ENCODE measurements at places on chromosomes 12 and 14.

DNA sequence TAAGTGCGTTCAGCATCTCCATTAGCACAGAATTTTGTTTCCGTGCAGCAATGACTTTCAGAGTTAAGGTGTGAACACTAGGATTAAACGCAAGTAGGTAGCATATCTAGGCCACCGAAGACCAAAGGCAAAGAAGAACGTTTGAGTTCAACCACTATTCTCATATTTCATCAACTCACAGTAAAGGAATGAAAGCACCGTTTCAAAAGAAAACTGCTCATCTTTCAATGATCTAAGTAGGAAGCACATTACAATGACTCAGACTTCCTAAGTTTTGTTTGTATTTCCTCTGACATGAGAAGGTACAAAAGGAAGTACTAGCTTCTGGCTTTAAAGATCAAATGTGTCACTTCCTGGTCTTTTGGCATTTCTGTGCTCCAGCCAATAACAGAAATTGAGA, 57.6 kb downstream of the ACADS start:
- peak; percentile 44 for DNase-seq

DNA sequence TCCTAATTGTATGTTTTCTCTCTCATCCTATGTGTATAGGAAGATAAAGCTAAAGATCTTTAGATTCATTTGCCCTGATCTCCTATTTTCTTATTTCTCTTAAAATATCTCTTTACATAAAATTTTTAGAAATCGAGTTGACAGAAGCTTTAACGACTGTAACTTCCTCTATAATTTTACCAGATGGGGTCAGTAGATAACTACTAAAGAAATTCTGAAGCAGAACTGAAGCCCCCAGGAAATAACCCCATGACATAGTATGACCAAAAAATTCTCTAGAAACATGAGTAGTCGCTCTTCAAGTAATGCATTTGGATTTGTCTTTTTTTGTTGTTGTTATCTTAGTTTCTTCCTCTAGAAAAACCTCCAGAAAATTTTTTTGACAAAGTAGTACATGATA, 288.0 kb downstream of the ERC1 start:
- DNase-seq = no peak

DNA sequence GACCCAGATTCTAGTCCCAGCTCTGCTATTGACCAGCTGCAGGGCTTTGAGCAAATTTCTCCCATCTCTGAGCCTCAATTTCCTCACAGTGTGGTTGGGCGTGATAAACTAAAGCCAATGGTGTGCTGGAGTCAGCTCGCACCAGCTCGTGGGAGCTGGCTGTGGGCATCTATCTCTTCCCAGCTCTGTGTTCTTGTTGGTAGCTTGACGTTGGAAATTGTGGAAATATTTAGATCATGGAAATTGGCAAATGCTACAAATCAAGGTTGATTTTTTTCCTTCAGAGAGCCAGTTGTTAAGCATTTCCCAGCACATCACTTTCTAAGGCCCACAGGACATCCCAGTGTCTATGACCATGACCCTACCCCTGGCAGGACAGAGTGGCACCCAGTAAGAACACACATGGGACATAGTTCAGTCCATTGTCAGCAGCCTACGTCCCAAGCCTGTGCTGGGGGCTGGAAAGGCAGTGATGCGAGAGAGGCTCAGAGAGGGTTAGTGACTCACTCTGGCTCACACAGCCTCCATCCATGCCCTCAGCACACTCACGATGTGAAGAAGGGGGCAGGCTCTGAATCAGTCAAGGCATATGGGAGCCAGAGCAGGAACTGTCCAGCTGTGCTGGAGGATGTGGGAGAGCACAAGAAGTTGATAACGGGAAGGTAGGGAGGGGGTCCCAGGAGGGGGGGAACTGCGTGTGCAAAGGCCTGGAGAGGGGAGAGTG, 77.6 kb downstream of the LGMN start:
- DNase-seq = no peak

DNA sequence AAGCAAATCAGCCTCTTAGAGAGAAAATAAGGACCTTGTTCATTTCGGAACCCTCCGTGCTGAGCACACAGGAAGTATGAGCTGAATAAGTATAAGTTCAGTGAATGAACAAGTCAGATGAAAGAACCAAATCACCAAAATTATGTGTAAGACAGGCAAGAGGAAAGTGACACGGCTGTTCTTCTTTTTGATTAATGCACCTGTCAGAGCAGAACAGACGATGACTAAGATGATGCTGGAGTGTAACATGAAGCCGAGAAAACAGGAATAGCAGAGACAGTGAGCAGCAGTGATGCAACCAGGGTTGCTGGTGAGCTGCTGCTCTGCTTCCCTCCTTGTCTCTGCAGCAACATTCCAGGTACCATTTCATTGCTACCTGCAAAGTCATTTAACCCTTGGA, 861.1 kb downstream of the GALC start:
- no peak for DNase-seq

DNA sequence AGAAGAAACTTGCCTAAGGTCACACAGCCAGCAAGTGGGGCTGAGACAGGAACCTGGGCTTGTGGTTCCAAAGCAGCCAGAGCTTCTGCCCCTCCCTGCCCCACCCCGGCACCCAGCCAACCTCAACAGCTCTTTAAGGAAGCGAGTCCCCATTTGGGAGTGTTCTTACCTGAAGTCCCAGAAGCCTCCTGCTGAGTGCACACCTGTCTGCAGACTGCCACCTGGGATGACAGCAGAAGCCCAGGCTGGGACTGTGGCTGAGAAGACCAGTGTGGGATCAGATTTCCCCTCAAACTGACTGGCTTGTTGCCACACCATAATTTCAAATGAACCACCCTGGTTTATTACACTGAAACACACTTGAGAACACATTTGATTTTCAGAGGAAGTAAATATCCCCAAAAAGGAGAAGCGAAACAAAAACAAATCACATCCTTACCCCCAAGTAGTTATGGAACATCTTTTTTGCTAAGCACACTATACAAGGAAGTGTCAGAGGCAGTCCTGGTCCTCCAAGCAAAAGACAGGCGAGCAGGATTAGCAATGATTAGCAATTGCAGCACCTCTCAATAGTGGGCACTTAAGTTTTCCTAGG, 6.3 kb upstream of the RIN3 start:
- no peak for DNase-seq

- DNase-seq = no peak
These were observed 8.9 kb upstream of the LIN7A start for GRCh38 chr12:80946591-80946990.

DNA sequence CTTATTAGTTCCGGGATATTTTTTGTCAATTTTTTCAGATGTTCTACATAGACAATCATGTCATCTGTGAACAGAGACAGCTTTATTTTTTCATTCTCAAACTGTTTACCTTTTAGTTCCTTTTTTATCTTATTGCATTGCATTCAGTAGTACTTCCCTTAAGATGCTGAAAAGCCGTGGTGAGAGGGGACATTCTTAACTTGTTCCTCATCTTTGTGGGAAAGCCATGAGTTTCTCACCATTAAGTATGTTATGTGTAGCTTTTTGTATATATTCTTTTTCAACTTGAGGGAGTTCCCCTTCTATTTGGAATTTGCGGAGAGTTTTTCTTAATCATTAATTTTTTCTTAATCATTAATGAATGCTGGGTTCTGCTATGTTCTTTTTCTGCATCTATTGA, 1727.1 kb upstream of the SEL1L start:
- no peak for DNase-seq

- DNase-seq = no peak
These were observed 35.3 kb upstream of the ANKRD9 start for GRCh38 chr14:102544747-102545460.

Data from NCI-H226 (cell line).